Activated naive CD4-positive, alpha-beta T cell treated with anti-CD3 and anti-CD28 coated beads for 36 hours (primary cell): ENCODE measurements at places on chromosomes 12 and 14. TPM values are rescaled to one million over a fixed set of nuclear protein-coding genes. Genes with fewer than 3 reads are reported as not detected.

The C12orf60 gene
- total RNA-seq, result 2.0 TPM

GRCh38 chr12:128932521-128932920 is 79.2 kb downstream of the GLT1D1 start:
- DNase-seq, result no peak

DNA sequence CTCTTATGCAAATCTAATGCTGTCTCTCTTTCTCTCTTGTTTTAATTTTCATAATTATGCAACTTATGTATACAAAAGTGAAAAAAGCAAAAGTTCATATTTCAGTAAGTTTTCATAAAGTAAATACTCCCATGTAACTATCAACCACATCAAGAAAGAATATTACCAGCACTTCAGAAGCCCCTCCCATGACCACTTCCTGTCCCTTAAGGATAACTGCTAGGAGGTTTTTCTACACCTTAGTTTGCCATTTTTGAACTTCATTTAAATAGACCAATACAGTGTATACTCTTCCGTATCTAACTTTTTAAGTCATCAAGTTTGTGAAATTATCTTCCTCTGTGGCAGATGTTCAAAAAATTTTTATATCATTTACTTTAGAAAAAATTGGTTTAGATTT is 547 bp upstream of the OR4K15 start:
- DNase-seq, result peak; percentile 40

DNA sequence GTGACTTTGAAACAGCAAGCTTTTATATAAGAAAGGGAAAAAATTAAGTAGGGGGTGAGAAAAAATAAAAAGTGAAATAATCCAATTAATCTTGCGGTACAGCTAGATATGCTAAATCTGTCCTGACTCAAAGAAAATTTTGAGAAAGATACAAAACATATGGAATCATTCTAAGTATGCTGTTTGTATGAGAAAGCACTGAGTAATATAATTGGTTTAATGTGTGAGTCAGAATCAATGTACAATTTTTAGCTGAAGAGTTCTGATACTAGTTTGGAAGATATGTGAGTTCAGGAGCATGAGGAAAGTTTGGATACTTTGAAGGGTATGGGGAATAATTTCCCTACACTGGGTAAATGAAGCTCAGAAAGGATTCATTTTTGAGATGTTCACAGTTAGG is 190.9 kb upstream of the RASSF8 start:
- DNase-seq, result no peak

The AHNAK2 gene
- total RNA-seq, result 0.10 TPM

GRCh38 chr14:80844872-80845271 is 96.7 kb downstream of the CEP128 start:
- no peak for DNase-seq
